Activated T-helper 17 cell treated with anti-CD3 and anti-CD28 coated beads, Interleukin-2, amount 50 U/mL, for 72 hours (primary cell): ENCODE measurements at places on chromosomes 7 and 10.
A peak's percentile ranks its signal among the peaks of the same experiment; 100 is the strongest.

DNA sequence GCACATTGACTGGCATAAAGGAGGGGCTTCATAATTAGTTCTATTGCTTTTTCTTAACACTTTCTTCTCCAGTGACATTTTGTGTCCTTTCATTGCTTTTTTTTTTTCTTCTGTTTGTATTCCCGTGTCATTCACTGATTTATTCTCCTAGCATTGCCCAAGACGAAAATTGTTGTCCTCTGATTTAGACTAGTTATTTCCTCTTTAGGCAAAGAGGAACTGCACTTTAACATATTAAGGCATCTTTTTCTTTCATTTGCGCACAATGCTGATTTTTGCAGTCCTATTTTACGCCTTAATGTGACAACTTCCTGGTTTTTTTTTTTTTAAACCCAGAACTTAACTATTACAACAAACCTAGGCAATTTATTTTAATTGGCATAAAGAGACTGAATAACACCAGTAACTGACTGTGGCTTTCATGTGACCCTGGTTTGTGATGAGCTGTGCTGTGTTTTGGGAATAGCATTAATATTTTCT lies 39.7 kb downstream of the ARID5B start:
- ATAC-seq = no peak

- no peak for ATAC-seq
Measured at GRCh38 chr10:44697116-44697515, 214.0 kb upstream of the TMEM72 start.

- ATAC-seq = peak; percentile 89
Measured at GRCh38 chr7:28442540-28443420, 30.5 kb downstream of the CREB5 start.

GRCh38 chr10:60148266-60148840 lies 241.3 kb downstream of the ANK3 start:
- ATAC-seq = no peak

GRCh38 chr7:17633067-17633466 lies 307.2 kb downstream of the SNX13 start:
- no peak for ATAC-seq

GRCh38 chr7:45390731-45391130 lies 183.4 kb upstream of the ADCY1 start:
- no peak for ATAC-seq

DNA sequence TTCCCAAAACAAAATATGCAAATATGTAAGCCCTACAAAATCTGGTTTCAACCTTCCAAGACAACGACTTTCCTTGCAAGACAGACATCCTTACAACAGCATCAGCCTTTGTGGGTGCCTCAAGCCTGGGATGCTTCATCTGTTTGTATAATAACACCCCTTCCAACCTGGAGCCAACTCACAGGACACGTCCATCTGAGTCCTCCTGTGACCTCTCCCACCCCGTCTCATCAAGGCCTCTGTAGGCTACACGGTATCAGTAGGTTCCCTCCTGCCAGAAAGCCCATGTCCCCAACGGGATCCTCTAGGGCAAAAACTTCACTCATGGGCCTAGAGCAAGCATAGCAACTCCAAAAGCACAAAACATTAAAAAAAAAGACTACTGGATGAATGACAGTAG lies 173.2 kb downstream of the TNS3 start:
- ATAC-seq = no peak
